Uterus (tissue), 4 donors: ENCODE measurements at places on chromosomes 12 and 14.

DNA sequence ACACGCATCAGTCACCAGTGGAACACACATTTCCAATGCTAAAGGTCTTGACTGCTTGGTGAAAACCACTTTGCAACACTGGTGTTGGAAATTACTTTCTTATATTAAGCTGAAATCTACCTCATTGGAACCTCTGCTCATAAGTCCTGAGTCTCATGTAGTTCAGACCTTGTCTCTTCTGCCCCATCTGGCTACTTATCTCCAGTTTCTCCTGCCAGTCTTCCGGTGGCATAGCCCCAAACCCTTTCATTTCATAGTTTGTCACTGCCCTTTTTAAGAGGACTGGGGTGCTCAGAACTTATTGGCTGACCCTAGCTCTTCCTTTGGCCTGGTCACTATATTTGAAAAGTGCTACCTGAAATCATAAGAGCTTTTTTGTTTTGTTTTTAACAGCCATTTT lies 43.7 kb downstream of the HELB start:
- H3K27me3 ChIP-seq = no peaks in the 10 kb centered on the region
- DNase-seq = no peak
- H3K36me3 ChIP-seq = no peaks in the 10 kb centered on the region

- no peaks in the 10 kb centered on the region for H3K27me3 ChIP-seq
- H3K4me1 ChIP-seq = peaks cover 11% of the 10 kb centered on the region
- H3K4me3 ChIP-seq = no peak overlapping the region
- H3K27ac ChIP-seq = no peak overlapping the region
Observed at GRCh38 chr14:73234029-73234428, 3.3 kb upstream of the PAPLN start.

GRCh38 chr14:59576332-59577294 lies at the start of gene CCDC175:
TSS of gene CCDC175 (minus strand) at chr14:59576812. CDS start at chr14:59576775, 37 bp downstream.
- H3K4me3 ChIP-seq = no peak within 1 kb of the TSS
- peak; percentile 41 for DNase-seq
- no peaks in the 10 kb centered on the region for H3K4me1 ChIP-seq

- no peaks in the 10 kb centered on the region for H3K36me3 ChIP-seq
- H3K4me1 ChIP-seq = no peaks in the 10 kb centered on the region
- no peak overlapping the region for H3K27ac ChIP-seq
- no peak overlapping the region for H3K4me3 ChIP-seq
- H3K27me3 ChIP-seq = no peaks in the 10 kb centered on the region
Observed at GRCh38 chr14:24278424-24278823, 7.0 kb upstream of the RABGGTA start.
